T follicular helper cell (primary cell): ENCODE measurements at places on chromosomes 4 and X.

GRCh38 chr4:121200795-121201472, 36.8 kb upstream of the TNIP3 start:
- DNase-seq, result no peak

DNA sequence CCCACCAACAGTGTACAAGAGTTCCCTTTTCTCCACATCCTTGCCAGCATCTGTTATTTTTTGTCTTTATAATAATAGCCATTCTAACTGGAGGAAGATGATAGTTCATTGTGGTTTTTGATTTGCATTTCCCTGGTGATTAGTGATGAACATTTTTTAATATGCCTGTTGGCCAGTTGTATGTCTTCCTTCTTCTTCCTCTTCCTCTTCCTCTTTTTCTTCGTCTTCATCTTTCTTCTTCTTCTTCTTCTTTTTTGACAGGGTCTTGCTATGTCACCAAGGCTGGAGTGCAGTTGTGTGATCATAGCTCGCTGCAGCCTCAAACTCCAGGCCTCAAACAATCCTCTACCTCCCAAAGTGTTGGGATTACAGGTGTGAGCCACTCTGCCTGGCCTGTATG, 87.4 kb downstream of the CCDC160 start:
- no peak for DNase-seq

DNA sequence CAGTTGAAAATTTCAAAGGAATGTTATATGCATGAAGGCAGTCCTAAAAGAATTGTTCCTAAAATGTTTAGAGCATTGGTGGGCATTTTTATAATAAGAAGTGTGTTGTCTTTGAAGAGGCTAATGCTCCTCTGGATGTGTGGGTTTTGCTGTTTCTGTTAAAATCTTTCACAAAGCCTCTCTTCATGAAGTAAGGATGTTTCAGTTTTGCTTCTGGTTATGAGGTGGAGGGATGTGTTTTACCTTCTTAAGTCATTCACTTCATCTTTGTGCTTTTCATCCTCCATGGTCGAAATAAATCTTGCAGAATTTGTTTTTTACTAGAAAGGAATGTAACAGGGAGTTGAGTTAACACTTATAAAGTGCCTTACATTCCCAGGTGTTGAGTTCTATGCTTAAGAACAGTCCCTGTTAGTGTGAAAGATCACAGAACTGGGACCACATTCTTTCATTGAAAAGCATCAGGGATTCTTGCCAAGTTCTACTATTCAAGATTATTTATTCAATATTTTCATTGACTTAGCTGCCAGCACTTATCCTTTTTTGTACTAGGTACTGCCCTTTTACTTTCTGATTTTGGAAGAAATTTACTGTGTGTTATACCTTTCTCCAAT, 21.1 kb downstream of the FHIP1A start:
- no peak for DNase-seq

GRCh38 chr4:40952217-40952616, 202.5 kb downstream of the NSUN7 start:
- DNase-seq, result no peak

DNA sequence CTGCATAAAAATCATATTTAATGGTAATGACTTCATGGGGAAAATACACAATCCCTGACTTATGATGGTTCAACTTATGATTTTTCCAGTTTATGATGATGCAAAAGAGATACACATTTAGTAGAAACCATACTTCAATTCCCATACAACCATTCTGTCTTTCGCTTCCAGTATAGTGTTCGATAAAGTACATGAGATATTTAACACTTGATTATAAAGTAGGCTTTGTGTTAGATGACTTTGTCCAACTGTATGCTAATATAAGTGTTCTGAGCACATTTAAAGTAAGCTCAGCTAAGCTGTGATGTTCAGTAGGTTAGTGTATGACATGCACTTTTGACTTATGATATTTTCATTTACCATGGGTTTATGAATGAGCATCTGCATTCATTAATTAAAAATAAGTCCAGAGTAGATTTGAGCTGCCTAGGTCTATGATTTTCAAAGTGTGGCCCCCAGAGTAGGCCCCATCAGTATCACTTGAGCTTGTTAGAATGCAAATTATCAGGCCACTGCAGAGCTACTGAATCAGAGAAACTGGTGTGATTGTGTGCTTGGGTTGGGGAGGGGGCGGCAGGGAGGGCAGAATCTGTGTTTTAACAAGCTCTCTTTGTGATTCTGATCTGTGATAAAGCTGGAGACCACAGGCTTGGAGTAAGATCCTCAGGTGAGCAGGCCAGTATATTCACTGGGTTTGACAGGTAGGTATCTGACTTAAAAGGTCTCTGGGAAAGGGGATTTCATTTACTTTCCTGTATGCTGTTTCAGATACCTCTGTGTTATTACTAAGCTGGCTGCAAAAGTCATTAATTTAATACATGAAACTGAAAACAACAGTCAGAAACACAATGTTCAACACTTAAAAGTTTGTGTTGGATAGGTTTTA, 8.4 kb downstream of the ATP10D start:
- DNase-seq, result no peak

DNA sequence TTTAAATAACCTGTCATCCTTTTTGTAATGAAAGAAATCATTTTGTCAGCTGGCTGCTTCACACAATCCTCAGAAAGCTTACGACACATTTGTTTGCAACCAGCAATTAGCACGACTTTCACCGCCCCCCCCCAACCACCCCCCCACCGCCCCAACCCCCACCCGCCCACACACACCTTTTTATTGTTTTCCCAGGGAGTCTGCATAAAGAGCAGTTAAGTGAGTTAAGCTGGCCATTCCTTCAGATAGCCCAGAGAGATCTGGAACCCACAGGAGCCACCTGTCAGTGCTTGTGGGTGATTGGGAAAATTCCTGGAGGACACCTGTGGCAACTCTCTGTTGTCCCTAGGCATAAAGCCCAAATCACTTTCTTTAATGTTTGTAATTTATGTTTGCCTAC, 175.7 kb upstream of the FMR1 start:
- DNase-seq, result no peak

DNA sequence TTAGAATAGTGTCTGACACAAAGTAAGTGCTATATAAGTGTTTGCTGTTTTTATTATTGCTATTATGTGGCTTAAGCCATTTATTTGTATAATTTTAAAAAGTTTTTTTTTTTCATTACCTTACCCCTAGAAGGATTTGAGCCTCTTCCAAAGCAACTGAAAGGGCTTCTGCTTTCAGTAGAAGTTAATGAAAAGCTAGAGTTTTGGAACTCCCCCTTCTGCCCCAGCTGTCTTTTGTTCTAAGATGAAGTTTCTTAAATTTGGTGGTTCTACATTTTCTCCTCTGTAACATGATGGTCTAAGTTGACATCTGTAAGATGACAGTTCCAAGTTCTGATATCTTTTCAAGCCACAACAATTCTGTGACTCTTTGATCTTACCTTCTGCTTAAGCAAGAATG, 30.3 kb downstream of the FHIP1A start:
- no peak for DNase-seq

GRCh38 chrX:41796046-41796445, 72.1 kb downstream of the GPR82 start:
- DNase-seq, result no peak

DNA sequence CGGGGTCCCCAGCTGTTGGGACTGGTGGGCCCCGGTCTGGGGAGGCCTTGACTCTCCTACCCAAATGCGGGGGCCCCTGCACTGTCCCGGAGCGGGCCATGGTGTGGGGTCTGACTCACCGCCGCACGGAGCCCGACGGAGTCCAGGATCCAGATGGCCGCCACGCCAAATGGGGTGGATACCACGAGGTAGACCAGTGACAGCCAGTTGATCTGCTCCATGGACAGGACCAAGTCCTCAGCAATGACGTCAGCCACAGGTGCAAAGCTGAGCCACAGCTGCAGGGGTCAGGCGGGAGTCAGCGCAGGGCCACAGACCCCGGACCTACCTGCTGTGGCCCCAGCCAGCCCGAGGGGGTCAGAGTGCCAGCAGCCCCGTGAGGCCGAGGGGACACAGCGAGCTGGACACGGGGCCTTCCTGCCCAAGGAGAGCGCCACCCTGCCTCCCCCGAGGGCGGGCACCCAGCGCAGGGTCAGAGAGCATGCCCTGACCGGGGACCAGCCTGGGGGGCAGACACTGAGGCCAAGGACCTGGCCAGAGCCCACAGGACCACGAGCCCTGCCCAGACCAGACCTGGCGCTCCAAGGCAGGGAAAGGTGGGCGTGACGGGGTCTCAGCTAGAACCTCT, 2.4 kb downstream of the SLC49A3 start:
- no peak for DNase-seq

GRCh38 chrX:70033348-70034051, 16.2 kb downstream of the AWAT2 start:
- no peak for DNase-seq

GRCh38 chr4:32991663-32992062, 2271.5 kb downstream of the PCDH7 start:
- no peak for DNase-seq

GRCh38 chrX:49172280-49172780, 632 bp downstream of the PLP2 start:
- no peak for DNase-seq

GRCh38 chr4:188194421-188194820, 55.2 kb downstream of the TRIML1 start:
- DNase-seq, result no peak

- DNase-seq, result no peak
Measured at GRCh38 chr4:110154582-110154981, 43.8 kb downstream of the ELOVL6 start.

- no peak for DNase-seq
Measured at GRCh38 chr4:137819964-137820383, 287.7 kb upstream of the PCDH18 start.

- DNase-seq, result no peak
Measured at GRCh38 chr4:171484681-171485080, 328.5 kb upstream of the GALNTL6 start.

DNA sequence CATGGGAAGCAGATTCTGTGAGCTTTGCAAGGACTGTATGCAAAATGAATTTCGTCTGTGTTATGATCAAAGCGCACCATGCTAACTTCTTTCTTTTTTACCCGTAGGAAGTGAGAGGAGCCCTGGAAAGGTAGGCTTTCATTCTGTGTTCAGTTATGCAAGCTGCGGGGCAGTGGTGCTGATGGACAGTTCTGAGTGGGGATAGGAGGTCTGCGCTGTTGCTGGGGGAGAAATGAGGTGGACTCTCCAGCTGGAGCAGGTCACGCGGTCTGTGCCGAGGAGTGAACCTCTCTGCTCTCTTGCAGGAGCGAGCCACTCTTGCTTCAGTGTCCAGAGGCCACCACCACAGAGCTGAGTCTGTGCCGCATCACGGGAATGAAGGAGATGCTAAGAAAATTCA, 4.5 kb downstream of the TRIML1 start:
- no peak for DNase-seq

- no peak for DNase-seq
Measured at GRCh38 chr4:139866276-139866962, 200.8 kb downstream of the MGST2 start.

- DNase-seq, result no peak
Measured at GRCh38 chr4:179582164-179582905, 2140.1 kb upstream of the AGA start.

DNA sequence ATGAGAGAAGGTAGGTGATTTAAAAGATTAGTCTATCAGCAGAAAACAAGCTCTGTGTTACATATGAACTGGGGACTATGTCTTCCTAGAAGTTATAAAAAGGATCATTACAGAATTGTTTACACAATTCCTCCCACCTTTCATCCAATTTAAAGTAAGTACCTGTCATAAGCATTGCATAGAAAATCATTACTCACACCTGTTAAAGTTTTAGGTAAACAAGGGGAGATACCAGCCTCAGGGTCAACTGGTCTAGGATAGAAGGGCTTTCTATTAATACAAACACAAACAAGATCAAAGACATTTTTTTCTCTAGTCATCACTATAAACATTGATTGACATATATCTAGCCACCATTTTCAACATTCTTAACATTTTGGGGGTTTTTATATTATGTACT, 333.9 kb downstream of the ARHGAP24 start:
- DNase-seq, result no peak

DNA sequence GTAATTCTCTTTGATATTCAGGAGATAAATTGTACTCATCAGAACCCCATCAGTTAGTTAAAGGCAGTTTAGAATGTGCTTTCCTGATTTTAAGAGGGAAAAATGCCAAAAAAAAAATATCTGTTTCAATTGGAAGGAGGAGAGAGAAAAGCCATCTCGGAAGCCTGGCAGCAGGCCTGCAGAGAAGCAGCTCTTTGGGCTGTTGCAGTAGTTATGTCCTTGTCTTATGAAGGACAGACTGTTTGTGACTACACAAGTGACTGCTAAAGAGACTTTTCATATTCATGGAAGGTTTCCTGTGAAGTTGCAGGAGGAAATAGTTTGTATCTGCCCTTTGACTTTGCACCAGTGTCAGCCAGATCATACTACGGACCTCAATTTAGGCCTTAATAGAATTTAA, 88.8 kb downstream of the DCLK2 start:
- DNase-seq, result no peak

- DNase-seq, result no peak
Measured at GRCh38 chrX:24561121-24561520, 86.0 kb downstream of the PCYT1B start.

DNA sequence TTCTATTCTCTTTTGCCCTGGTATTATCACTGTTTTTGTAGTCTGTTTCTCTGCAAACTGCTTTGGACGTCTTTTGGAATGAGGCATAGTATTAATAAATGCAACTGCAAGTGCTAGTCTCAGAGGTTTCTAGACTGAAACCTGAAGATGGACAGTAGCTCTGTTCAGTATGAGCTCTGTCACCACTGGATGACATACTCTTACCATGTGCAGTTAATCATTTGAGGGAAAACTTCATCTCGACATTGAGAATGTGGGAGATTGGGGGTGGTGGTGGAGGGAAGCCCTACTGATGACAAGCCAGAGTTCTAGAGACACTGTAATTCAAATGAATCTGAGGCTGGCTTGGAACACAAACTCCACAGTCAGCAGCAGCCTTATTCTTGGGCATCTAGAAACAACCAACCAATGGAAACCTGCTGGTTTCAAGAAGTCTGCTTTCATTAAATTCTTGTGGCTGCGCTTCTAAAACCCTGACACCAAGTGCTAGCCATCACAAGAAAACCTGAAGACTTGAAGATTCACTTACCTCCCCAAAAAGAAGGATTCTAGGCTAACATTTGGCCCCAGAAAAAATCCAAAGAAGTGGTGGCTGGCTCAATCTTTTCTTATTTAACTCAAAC, 161.7 kb downstream of the RASL11B start:
- DNase-seq, result no peak

DNA sequence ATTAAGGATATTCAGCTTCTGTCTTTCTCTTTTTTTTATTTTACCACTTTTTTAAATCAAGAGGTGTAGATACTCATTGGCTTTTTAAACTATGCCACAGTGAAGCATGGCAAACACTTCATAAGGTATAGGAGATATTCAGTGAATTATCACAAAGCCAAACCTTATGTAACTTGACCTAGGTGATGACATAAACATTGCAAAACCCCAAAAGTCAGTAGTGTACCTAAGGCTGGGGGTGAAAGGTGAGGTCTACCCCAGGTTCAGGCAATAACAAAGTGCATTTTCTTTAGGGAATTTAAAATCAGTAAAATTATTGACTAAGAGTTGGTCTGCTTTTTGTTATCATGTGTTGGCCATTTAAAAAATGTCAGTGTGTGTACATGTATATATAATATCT, 39.1 kb downstream of the CDKL5 start:
- DNase-seq, result no peak
